NCI-H460 (cell line): ENCODE measurements at places on chromosomes 7 and 10. TPM values are rescaled to one million over a fixed set of nuclear protein-coding genes. Genes with fewer than 3 reads are reported as not detected.

DNA sequence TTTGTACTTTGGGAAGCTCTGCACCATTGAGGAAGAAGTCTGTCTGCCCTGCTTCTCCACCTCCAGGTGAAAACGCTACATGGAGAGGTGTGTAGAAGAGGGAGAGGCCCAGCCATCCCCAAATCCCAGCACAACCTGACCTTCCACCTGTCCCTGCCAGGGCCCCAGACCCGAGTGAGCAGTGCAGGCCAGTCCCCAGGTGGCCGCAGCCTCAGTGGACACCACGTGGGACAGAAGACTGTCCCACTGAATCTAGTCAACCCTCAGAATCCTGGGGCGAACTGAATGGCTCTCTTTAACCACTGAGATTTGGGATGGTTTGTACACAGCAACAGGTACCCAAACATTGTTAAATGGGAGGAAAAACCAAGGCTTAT lies 29.9 kb upstream of the GALNTL5 start:
- no peak for DNase-seq

DNA sequence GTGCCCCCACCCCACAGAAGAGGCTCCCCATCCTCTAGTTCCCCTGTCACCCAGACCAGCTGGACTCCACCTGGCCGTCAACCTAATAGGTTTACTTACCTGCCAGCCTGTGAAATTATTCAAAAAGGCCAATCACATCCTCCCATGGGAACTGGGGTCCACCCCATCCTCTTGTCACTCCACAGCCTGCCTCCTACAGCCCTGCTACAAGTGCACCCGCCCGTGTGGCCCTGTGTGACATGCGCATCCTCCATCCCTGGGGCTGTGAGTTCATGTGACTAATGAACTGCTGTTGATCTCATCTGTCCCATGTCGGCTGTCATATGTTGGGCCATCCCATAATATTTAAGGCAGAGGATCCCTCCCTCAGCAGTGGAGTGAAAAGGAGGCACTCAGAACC lies 39.4 kb downstream of the AOC1 start:
- no peak for DNase-seq

DNA sequence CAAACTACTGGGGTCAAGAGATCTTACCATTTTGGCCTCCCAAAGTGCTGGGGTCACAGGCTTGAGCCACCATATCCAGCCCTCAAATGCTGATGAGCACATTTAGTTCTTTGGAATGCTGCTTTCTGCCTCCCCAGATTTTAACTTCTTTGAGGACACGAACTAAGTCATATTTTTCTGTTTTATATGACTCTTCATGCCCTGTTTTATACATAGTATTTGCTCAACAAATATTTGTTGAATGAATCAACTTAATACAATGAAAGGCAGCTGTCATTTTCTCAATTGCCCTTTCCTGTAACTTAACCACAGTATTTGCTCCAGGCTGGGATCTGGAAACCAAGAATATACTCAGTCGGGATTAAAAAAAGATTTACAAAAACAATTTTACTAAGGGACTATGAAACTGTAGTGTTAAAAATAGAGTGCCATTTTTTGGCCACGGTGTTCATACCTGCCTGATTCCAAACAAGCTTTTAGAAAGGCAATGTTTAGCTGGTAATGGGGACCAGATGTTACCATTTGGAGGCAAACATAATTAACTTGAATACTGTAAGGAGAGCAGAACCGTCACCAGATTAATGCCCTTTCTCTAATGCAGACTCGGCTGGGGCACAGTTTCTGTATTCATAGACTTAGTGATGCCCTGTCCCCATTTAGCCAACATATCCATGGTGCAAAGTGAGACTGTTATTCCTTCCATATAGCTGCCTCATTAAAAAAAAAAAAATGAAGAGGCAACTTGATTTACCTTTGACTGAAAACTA lies 117.6 kb downstream of the NRP1 start:
- no peak for DNase-seq

GRCh38 chr7:129665013-129665401 lies 53.5 kb downstream of the NRF1 start:
- DNase-seq, result no peak

DNA sequence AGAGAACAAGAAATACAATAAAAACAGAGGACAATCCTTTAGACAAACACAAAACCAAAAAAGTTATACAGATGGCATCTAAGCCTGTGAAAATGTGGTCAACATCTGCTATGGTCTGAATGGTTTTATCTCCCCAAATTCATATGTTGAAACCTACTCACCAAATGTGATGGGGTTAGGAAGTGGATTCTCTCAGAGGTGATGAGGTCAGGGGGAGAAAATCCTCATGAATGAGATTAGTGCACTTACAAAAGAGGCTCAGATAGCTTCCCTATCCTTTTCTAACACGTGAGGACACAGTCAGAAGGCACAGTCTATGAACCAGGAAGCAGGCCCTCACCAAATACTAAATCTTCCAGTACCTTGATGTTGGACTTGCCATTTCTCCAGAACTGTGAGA lies 147.8 kb upstream of the GPR22 start:
- no peak for DNase-seq

DNA sequence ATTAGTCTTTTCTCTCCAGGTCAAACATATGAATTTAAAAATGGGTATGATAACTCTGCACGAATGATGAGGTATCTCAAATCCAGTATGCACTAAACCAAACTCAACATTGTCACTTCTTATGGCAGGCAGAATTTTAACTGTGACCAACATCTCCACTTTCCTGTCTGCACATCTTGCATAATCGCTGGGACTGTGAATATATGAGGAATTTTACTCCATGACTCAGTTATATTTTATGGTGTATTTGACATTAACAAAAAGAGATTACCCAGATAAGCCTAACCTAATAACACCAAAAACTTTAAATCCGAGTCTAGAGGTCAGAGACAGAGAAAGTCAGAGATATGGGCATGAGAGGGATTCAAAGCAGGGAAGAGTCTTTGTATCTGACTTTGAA lies 454.5 kb upstream of the SEMA3D start:
- DNase-seq, result no peak

DLX5 gene
- not detected in 2 replicates for total RNA-seq

GRCh38 chr10:77649333-77650331 lies 12.0 kb upstream of the KCNMA1 start:
- DNase-seq, result no peak

GRCh38 chr7:127189074-127189473 lies 63.7 kb downstream of the GRM8 start:
- DNase-seq, result no peak

SORCS1 gene
- total RNA-seq, result 0.20 TPM in 1 of 2 replicates, not detected in the other

ACTA2 gene
- 40.4 and 41.7 TPM in 2 replicates for total RNA-seq

GRCh38 chr10:84262190-84262956 lies 17.5 kb downstream of the RGR start:
- no peak for DNase-seq

DNA sequence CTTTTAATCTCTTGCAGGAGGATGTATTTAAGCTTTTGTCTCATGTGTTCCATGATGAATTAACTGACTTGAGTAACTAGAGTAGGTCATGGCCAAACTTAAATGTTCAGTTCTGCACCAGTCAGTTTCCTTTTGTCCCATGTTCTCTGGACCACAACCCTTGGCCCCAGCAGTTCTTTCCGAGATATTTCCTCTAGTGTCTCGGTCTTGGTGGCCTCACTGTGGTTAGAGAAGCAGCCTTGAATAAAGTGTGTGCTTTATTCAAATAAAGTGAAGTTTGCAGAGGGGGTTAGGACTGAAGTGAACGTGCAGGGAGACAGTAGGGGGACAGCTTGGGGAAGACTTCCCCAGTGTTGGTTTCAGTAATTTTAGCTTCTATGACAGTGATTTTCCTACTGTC lies 9.3 kb downstream of the ZNF212 start:
- DNase-seq, result no peak

- DNase-seq, result no peak
These were observed 53.1 kb upstream of the CXCL12 start for GRCh38 chr10:44437840-44438511.

SH2D4B gene
- total RNA-seq, result 0.02 TPM in 1 of 2 replicates, not detected in the other

- no peak for DNase-seq
These were observed 259.7 kb downstream of the EXOC4 start for GRCh38 chr7:133512560-133512959.

GRCh38 chr7:157978766-157979165 lies 608.9 kb downstream of the PTPRN2 start:
- no peak for DNase-seq

DNA sequence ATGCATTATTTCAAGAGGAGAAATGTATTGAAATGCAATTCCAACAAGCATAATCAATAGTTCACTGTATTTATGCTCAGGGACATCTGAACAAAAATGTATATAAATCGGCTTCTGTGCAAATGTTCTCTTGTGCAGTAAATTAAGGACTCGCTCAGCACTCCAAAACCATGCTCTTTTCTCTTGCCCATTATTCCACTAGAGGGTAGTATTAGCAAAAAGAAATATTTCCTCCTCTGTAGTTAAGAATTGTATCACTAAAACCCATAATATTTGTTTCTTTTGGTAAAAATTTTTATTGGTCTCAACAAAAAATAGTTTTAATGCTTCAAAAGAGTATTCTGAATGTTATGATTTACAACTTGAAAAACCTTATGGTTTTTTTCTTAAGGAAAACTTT lies 803.1 kb downstream of the PCDH15 start:
- DNase-seq, result peak; percentile 26

BEND7 gene
- 11.6 and 12.4 TPM in 2 replicates for total RNA-seq

NANOS1 gene
- 1.6 and 1.8 TPM in 2 replicates for total RNA-seq

- DNase-seq, result no peak
These were observed 48.5 kb downstream of the HERPUD2 start for GRCh38 chr7:35646289-35647023.

- DNase-seq, result no peak
These were observed 41.9 kb upstream of the PRKAR2B start for GRCh38 chr7:107002529-107002998.

SCART1 gene
- total RNA-seq, result 0.92 and 1.2 TPM in 2 replicates

DNA sequence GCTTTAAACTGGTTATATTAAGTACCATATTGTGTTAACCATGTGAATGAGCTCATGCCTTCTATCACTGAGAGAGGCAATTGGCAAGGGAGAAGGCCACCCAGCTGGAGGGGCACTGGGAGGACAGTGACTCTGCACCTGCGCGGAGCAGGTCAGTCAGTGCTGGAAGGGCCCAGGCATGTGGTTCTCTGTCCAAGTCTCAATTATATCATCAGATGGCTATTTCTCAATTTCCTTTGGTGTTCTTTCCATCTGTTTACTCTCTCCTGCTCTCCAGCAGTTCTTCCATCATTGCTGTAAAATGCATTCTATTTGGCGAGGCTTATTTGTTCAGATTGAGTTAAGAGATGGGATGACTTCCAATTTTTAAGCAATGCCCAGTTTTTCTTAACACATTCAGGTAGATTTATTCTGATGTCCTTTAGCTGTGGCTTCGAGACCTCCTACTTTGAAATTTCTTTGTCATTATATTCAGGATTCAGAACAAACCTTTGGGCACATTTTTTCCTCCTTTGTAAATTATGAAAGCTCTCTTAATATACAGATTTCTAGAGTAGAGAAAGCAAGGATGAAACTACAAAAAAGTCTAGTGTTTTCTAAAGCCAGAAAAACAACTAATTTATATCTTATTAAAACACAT lies 159.3 kb downstream of the BMPER start:
- peak; percentile 86 for DNase-seq

DNA sequence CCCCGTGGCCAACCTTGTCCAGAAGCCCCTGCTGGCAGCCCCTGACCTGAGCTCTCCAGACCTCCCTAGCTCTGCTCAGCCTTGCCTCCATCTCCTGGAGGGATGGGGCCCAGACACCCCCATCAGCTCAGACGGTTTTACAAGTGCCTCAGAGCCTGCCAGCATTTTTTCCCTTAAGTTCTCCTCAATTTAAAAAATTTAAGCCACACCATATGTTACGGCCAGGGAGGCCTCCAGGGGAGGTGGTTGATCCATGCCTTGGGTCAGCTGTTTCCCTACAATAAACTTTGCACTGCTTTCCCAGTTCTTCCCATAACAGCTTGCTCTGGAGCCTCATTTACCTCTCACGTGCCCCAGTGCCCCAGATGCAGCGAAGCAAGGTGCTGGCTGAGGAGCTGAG lies 143.5 kb downstream of the RGS10 start:
- no peak for DNase-seq

CCDC3 gene
- total RNA-seq, result 0.02 TPM in 1 of 2 replicates, not detected in the other

LRIT1 gene
- not detected in 2 replicates for total RNA-seq

TMEM236 gene
- total RNA-seq, result 0.10 and 0.17 TPM in 2 replicates

COL17A1 gene
- total RNA-seq, result not detected in 2 replicates

- DNase-seq, result no peak
These were observed 54.9 kb upstream of the TMEM273 start for GRCh38 chr10:49243139-49243538.

- DNase-seq, result no peak
These were observed 642.6 kb upstream of the AUTS2 start for GRCh38 chr7:68955656-68956055.
